ENCODE measurements at places on chromosomes 16 and 17. TPM values are rescaled to one million over a fixed set of nuclear protein-coding genes. Genes with fewer than 3 reads are reported as not detected.

DOC2B gene
- total RNA-seq = 1.7 TPM

TBC1D3L gene
- 10.4 TPM for total RNA-seq

KRTAP2-2 gene
- total RNA-seq = not detected

KLHL10 gene
- total RNA-seq = 0.18 TPM

FA2H gene
- 33.6 TPM for total RNA-seq

RETREG3 gene
- total RNA-seq = 26.7 TPM

ABHD15 gene
- 24.2 TPM for total RNA-seq

TIMP2 gene
- 199 TPM for total RNA-seq

OTOP2 gene
- not detected for total RNA-seq

AANAT gene
- 0.48 TPM for total RNA-seq

KREMEN2 gene
- 2.2 TPM for total RNA-seq
